Activated CD4-positive, CD25-positive, alpha-beta regulatory T cell treated with anti-CD3 and anti-CD28 coated beads, Interleukin-2, amount 50 U/mL, for 72 hours (primary cell): ENCODE measurements at places on chromosomes 7 and 10.

DNA sequence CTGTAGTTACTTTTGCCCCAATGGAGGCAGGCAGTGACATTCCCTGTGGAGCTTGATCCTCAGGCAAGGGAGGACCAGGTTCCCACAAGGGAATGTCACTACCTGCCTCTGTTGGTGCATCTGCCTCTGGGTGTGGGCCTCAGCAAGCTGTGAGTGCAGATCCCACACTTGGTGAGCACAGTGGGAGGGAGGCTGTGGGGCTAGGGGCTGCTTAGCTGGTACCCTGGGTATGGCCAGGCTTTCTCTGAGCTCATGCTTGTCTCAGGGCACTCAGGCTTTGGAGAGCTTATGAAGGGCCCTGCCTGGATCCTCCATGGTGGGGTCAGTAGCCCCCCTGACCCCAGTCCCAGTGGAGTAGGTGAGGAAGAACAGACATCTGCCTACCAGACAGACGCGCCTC, 16.2 kb upstream of the ZNF488 start:
- DNase-seq: no peak

DNA sequence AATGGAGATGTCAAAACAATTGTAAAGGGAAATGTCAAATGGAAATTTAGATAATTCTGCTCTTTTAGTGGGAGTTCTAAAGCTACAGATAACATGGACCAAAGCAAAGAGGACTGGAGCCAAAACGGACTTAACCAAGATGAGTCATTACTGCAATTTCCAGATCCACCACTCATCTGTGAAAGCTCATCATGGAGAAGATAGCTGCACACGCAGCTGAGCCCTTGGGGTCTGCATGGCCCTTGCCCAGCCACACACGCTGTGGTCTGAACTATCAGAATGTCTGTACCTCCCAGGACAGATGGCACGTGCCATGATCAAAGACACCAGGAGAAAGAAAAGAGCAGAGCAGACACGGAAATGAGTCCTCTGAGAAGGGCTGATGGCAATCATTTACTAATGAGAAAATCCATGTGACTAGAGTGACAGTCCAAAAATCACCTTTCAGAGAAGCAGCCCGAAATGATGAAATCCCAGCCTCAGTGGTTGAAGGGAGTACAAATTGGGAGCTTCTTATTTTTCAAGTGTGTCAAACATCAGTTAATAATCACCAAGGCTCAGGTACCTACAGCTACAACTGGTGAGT, 177.9 kb upstream of the MGMT start:
- no peak for DNase-seq

DNA sequence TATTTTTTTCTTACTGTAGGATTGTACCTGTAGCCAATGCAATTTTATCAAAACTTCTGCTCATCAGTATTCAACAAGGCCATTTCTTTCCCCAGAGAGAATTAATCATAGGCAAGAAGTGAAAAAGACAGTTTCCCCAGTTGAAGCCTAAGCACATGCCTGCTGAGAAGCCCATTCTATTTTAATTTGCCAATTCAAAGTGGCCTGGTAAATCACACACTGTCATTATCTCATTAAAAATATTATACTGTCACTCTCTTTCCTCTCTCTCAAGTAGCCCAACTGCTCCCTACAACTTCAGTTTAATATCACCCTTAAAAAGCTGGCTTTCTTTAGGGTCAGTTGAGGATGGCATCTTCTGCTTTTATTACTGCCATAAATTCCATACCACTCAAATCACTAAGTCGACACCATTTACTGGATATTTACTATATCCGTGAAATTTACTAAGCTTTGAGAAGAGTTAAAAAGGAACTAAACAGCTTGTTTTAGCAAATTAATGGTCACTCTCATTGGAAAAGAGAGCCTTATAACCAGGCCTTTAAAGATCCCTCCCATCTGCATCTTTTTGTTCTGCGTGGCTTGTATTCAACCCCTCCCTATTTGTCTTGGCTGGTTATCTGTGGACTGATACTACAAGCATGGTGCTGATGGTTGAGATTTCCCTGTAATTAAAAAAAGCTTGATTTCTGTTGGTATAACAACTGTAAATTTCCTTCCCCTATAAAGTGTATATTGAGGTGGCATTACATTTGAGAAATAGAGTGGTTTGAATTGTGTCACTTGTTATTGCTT, 30.6 kb downstream of the COL28A1 start:
- DNase-seq: no peak

GRCh38 chr7:114944745-114945625, 23.1 kb downstream of the MDFIC start:
- no peak for DNase-seq
